ENCODE measurements at places on chromosomes 3 and 15. TPM values are rescaled to one million over a fixed set of nuclear protein-coding genes. Genes with fewer than 3 reads are reported as not detected.

The RAD18 gene
- 18.1 TPM for total RNA-seq

The CHST2 gene
- 16.8 TPM for total RNA-seq

The SPESP1 gene
- total RNA-seq = 0.99 TPM

The RAB6B gene
- 1.8 TPM for total RNA-seq

The PLXNB1 gene
- 41.2 TPM for total RNA-seq

The CASR gene
- total RNA-seq = not detected

The DNAH1 gene
- 5.4 TPM for total RNA-seq

The CLDND1 gene
- 93.3 TPM for total RNA-seq

DNA sequence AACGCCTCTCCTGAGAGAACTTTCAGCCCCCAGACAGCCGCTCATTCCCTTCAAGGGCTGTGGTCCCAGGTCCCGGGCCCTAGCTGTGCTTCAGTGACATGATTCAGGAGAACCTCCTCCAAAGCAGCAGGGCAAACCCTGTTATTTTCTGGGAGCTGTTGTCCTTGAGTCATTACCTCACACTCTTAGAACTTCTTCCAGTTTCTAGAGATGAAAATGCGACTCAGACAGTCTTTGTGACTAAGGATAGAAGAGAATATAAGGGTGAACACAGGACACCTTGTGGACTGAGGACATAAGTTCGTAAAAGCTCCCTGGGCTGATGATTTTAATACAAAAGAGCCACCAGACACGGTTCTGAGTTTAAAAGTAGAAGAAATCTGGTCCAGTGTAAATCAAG lies 203.8 kb downstream of the RORA start:
- DNase-seq = no peak

- no peak for DNase-seq
Observed at GRCh38 chr3:7015683-7016440, 154.9 kb downstream of the GRM7 start.

- peak; percentile 37 for DNase-seq
Observed at GRCh38 chr3:16504242-16504641, 9.3 kb downstream of the RFTN1 start.

GRCh38 chr3:89925976-89926375 lies 818.6 kb downstream of the EPHA3 start:
- no peak for DNase-seq

- DNase-seq = no peak
Observed at GRCh38 chr15:42073418-42073817, 20.9 kb downstream of the PLA2G4D start.

DNA sequence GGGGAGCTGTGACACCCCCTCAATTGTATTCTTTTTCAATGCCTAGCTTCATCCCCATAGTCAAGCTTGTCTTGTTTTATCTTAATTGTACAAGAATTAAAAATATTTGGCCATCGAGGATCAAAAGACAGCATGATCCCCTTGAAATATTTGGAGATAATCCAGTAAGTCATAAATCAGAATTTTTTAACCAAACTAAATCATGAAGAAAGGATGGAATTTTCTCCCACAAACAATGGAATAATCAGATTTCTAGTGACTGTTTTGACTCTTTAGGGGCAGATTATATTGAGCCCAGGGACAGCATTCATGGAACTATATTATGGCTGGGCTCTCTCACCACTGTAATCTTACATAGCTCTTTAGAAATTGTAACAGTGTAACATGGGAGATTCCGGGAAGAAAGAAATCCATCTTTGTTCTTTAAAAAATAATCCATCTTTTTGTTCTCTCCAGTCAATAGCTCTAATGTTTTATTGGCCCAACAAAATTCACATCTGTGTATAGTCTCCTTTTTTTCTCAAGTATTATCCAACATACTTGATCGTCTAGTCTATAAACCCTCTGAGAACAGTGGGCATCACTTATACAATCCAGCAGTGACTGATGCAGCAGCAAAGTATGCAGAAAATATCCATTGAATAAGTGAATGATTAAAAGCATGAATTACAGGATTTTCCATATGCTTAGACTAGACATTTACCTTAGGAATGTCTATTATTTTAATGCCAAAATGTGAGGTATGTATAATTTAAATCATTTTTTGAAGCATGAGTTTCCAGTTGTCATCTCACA lies 277.0 kb upstream of the PLSCR5 start:
- no peak for DNase-seq

GRCh38 chr3:117962750-117963149 lies 1071.9 kb downstream of the IGSF11 start:
- no peak for DNase-seq

DNA sequence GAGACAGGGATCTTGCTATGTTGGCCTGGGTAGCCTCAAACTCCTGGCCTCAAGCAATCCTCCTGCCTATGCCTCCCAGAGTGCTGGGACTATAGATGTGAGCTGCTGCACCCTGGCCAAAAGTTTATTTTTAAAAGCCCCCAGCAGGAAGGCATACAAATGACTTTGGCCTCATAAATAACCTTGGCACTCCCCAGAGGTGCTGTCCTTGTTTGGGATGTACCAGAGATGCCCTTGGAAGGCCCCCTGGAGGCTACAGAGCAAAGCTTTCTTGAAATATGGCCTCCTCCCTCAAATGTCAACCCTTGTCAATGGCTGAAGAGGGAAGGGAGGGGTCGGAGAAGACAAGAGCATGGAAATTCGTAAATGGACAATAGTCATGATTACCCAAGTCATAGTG lies 14.0 kb upstream of the RTP3 start:
- DNase-seq = no peak

DNA sequence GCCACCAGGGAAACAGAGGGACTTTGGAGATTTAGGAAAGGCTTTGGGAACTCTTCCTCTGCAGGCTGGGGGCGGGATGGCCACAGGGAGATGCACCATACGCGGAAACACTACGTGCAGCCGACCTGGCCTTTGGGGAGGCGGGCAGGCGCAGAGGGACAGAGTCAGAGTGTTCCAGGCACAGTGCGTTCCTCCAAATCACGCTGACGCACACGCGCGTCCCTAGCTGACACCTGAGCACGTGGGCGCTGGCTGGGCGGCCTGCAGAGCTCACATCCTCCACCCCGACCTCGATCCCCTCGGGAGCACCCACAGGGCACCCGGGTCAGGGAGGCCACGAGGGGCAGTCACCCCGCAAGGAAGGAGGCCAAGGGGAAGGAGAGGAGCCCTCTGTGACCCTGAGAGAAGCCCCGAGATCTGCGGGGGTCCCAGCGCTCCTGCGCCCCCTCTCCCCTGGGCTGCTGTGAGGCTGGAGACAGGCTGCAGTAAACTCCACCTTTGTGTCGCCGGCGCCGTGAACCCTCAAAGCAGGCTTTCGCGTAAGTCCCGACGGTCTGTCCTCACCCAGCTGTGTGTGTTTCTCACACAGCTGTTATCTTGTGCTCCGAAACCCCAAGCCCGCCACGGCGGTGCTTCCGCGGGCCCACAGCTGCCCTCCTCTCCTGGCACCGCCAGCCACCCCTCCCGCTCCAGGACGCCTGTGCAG lies 196.3 kb downstream of the OCA2 start:
- DNase-seq = no peak

DNA sequence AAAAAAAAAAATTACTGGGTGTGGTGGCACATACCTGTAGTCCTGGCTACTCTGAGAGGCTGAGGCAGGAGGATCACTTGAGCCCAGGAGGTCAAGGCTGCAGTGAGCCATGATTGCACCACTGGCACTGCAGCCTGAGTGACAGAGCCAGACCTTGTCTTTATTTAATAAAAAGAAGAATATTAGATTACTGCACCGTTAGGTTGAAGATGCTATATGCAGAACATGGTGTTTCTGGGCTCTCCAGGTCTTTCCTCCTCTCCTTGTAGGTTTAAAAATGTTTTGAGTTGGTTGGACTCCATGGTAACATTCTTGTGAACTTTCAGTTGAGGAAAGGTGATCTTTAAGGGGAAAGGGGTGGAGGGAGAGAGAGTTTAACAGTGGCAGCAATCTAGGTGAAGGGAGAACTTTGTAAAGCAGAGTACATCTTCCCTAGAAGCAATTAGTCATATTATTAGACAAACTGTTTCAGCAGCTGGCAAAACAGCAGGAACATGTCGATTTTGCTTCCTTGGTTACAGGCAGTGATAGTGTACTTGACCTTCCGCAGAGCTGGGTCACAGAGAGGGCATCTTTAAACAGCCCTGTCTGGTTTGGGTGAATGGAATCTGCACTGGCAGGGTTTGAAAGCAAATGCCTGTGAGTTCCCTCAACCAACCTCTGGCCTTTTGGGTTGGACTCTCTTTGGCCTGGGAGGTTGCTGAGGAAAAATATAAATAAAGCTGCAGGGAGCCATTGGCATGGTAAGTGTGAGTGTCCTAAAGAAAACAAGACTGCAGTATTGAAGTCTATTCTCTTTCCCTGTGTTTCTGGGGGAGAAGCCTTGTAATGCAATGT lies 42.8 kb downstream of the NR2C2 start:
- DNase-seq = no peak

GRCh38 chr15:74383286-74383685 lies 15.8 kb upstream of the CYP11A1 start:
- no peak for DNase-seq

DNA sequence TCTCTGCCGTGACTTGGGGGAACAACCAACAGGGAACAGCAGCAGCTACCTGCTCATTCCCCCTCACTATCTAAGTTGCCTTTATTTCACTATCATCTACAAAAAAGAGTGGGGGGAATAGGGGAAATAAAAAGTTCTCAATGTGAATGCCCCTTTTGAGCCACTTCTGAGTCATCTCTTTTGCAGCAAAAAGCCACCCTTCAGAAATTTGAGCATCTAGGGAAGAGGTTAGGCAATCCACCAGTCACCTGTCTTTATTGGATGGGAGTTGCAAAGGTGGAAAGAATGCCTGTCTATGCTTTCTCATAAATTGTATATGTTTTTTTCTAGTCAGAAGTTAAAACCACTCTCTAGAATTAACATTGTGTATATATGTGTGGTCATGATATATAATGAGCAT lies 41.1 kb downstream of the GPD1L start:
- DNase-seq = no peak

GRCh38 chr3:88000853-88001252 lies 58.0 kb downstream of the CGGBP1 start:
- no peak for DNase-seq

DNA sequence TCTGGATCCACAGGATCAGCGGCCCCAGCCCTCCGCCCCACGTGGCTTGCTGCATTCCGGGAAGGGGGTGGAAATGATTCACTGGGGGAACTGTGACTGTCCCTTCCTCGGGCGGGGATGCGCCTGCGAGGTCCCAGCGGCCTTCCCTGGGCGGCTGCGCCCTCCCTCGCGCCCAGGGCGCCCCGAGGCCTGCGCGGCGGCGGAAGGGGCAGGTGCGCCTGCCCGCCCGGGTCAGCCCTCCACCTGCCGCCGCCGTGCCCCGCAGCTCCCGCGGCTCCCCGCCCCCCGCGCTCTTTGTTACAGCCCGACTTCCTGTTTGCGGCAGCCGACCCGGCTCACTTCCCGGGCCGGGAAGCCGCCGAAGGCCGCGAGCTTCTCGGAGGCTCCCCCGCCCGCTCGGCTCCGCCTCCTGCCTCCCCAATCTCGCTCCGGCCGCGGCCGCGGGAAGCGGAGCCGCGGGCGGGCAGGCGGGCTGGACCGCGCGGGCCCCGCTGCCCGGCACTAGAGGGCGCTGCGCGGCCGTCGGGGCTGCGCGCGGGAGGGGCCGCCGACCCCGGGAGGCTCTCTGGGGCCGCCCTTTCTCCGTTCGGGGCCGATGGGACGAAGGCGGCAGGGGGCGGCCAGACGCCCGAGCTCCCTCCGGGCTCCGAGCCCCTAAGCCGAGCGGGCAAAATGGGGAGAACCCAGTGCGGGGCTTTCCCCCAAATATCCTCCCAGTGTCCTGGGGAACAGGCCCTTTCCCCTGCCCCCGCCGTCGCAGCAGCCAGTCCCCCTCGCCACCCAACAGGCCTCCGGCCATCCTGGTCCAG lies 11.5 kb upstream of the CHAC1 start:
- peak; percentile 59 for DNase-seq

DNA sequence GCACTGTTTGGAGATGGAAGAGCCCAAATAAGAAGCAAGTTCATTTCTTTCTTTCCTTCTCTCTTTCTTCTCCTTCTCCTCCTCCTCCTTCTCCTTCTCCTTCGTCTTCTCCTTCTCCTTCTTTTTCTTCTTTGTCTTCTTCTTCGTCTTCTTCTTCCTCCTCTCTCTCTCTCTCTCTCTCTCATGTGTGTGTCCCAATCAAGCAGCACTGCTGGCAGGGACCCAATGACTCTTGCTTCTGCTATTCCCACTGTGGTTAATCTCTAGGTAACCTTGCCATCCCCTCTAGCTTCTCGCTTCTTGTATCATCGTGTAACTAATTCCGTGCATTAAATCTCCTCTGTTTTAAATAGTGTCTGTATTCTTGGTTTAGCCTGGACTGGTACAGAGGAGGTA lies 26.1 kb upstream of the ZNF280D start:
- DNase-seq = no peak

- DNase-seq = no peak
Observed at GRCh38 chr3:174356596-174356995, 502.5 kb upstream of the NAALADL2 start.

DNA sequence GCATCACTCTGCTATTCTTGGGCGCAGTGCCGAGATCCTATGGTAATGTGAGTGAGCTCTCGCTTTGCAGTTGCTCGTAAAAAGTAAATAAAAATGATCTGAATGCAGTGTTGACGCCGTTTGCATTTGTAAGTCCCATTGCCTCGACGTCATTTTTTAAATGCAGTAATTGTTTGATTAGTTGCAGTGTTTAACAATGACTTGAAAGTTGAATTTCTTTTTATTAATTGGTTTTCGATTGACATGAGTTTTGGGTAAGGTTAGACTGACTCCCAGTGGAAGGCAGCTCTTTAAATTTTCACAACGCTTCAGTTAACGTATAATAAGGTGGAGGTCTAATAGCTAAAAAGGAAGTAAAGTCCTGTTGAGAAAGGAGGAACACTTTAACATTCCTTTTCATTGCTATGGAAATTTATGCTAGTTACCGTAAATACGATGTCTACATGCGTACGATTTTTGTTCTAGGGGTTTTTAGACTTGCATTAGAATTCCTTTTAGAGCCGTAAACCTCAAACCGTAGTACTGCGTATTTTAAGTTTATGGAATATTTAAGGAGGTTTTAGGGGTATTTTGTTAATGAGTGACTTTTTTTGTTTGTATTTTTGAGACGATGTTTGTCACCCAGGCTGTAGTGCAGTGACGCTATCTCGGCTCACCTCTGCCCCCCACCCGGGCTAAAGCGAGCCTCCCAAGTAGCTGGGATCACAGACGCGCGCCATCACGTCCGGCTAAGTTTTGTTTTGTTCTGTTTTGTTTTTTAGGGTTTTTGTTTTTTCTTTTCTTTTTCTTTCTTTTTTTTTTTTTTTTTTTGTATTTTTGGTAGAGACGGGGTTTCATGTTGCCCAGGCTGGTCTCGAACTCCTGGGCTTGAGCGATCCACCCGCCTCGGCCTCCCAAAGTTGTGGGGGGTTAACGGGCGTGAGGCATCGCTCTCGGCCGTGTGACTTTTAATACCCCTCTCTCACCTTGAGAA lies 1.4 kb downstream of the MORF4L1 start:
- peak; percentile 90 for DNase-seq

- no peak for DNase-seq
Observed at GRCh38 chr15:84624359-84624758, 23.6 kb downstream of the ZSCAN2 start.

GRCh38 chr15:68704496-68705021 lies 116.1 kb downstream of the ANP32A start:
- peak; percentile 44 for DNase-seq

Data from skin of body (tissue), 3 donors.